Activated CD4-positive, alpha-beta T cell treated with anti-CD3 and anti-CD28 coated beads for 1 hour (primary cell): ENCODE measurements at places on chromosomes 6 and 20.

GRCh38 chr6:2899596-2899995, 3.5 kb downstream of the SERPINB9 start:
- no peak for DNase-seq

- no peak for DNase-seq
Observed at GRCh38 chr6:32974016-32974333, 5.6 kb downstream of the BRD2 start.

DNA sequence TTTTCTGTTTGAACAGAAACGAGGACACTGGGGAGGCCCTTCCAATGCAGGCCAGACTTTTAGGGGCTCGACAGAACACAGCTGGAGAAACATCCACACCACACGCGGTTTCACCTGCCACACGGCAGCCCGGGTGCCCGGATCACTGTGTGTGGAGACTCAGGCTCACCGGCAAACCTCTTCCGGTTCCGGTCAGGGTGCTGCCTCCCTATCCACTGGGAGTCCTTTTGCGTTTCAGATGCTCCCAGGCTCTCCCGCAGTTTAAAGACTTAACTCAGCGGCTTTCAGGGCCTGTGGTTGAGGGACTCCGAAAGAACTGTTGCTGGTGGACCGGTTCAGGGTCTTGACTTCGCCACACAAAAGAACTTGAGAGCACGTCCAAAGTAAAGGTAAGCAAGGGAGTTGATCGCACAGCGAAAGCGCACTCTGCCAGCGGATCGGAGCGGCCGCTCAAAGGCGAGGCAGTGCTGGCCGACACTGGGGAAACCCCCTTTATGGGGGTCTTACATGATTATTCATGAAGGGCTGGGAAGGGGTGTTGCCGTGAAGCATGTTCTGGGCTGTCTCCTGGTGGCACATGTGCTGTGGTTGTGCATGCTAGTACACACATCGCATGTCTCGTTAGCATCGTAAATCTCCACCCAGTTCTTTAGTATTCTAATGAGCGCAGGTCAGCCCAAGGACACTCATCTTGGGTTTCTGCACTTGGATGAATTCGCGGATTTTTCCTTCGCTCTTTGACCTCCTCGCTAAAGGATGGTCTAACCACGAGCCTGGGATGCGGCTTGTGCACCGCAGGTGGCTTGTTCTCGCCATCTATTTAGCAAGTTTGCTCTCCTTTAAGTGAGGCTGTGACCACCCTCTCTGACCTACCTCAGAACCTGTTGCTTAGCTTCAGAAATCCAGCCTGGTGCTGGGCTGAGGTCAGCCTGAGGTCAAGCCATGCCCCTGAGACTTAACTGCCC, 180.3 kb downstream of the CDH26 start:
- peak; percentile 14 for DNase-seq

DNA sequence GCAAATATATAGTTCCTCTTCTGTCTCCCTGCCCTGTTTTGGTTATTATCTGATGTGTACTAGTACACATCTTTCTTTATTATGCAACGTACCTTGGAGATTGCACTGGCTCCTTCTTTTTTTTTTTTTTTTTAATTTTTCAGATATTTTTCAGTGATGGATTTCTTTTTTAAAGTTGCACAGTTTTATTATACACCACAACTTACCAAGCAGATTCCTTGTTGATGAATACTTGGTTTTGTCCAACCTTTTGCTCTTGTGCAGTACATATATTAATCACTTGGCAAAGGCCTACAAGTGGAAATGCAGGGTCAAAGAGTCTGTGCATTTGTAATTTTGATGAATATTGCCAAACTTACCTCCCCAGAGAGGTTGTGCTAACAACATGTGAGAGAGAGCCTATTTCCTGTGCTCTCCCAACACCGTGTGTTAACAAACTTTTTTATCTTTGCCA, 50.1 kb upstream of the RNF24 start:
- DNase-seq: no peak

GRCh38 chr20:4613718-4614620, 107.7 kb upstream of the PRND start:
- DNase-seq: peak; percentile 50

DNA sequence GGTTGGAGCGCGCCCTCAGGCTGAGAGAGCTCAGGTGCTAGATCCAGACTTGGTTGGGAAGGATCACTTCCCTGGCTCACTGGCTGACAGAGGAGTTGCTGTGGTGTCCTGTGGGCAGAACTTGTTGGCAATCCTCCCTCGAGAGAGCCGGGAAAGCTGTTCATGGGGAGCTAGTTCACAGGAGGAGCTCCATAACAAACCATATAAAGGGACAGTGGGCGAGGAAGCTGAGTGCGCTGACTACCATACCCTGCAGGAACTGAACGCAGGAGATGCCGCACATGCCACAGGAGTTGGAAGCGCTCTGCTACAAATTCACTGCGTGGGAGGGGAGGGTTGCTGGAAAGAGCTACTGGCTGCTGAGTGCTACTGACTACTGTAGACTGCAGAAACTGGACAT, 243.2 kb downstream of the OGFRL1 start:
- no peak for DNase-seq

- DNase-seq: no peak
Observed at GRCh38 chr6:27879837-27880236, 32.4 kb downstream of the OR2B2 start.

GRCh38 chr6:157510323-157511188, 129.6 kb downstream of the ZDHHC14 start:
- DNase-seq: no peak

GRCh38 chr6:156809034-156809433, 31.9 kb downstream of the ARID1B start:
- no peak for DNase-seq

- no peak for DNase-seq
Observed at GRCh38 chr6:3918469-3918868, 69.3 kb downstream of the FAM50B start.

- no peak for DNase-seq
Observed at GRCh38 chr20:37243076-37243936, 18.3 kb downstream of the GHRH start.

GRCh38 chr6:127969701-127970100, 68.8 kb upstream of the THEMIS start:
- DNase-seq: no peak

DNA sequence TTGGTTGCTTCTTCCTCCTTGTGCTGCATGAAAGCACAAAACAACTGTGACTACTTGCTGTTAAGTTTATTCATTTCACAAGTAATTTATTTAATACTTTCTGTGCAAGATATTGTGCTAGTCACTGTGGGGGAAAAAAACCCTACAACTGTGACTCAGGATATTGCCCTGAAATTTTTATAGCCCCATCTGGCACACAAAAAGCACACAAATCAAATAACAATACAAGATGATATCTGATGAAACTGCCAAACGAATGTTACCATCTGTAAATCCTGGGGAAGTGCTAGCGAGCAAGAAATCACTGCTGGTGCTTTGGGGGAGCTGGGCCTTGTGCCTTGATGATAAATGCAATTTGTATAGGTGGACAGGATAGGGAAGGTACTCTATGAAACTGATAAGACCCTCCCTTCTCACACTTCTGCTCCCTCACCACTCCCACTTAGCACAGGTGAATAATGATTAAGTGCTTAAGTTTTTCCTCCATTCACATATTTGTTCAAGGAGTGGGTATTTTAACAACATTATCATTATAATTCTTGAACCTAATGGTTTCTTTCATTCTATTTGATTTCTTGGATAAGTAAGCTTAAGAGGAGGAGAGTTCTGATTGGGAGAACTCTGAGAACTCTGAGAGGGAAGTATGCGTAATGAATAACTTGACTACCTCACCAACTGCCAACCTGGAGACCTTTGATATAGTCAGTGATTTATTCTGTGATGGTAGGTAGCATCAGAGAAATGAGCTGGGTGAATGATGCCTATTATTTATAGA, 115.3 kb downstream of the RTN4IP1 start:
- DNase-seq: no peak

DNA sequence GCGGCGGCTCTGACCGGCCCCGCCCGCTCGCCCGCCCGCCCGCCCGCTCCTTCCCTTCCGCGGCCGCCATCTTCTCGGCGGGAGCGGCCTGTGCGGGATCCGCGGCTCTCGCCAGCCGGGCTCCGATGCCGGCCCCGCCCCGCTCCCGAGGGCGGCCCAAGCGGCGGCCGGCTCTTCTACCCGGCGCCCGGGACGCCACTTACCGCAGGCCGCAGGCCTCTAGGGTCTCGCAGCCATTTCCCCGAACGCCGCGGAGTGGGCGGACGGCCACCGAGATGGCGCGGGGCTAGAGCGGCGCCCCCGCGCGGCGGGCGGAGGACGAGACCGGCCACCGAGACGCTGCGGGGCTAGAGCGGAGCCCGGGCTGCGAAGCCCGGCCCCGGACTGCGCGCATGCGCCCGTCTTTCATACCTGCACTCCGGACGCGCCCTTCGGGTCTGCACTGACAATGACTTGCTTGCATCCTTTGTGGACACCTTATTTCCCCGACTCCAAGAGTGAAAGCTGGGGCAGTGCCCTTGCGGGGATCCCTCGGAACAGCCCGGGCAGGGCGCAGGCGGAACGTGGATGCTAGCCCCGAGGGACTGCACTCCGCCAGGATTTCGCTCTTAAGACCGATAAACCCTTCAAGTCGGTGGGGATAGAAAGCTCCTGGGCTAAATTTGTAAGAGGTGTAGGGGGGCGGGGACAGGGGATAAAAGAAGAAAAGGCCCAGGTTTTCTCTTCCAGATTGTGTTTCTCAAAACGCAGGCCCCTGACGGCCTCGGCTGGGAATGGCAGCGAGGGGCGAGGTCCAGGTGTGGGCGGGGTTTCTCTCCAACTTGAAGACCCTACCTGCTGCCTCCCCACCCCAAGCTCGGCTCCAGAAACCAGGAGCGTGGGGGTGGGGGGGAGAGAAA, at the start of gene DIDO1:
Gene DIDO1 (minus strand): TSS at position 277 of the 899 bp plus-strand sequence.
- peak; percentile 85 for DNase-seq

- no peak for DNase-seq
Observed at GRCh38 chr6:144617191-144617590, 332.1 kb downstream of the UTRN start.

DNA sequence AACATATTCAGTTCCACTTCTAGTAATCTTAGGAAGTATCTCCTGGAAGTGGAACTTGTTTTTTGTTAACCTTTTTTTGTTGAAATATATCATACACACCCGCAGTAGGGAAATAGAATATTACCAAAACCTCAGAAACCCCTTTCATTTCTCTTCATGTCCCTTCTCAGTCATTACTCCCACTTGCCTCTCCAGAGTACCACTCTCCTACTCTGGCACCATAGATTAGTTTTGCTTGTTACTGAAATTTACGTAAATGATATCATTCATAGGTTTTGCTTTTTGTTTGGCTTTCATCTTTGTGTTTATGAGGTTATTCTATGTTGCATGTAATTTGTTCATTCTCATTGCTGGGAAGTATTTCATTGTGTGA, 52.8 kb downstream of the ZFAND3 start:
- DNase-seq: no peak

DNA sequence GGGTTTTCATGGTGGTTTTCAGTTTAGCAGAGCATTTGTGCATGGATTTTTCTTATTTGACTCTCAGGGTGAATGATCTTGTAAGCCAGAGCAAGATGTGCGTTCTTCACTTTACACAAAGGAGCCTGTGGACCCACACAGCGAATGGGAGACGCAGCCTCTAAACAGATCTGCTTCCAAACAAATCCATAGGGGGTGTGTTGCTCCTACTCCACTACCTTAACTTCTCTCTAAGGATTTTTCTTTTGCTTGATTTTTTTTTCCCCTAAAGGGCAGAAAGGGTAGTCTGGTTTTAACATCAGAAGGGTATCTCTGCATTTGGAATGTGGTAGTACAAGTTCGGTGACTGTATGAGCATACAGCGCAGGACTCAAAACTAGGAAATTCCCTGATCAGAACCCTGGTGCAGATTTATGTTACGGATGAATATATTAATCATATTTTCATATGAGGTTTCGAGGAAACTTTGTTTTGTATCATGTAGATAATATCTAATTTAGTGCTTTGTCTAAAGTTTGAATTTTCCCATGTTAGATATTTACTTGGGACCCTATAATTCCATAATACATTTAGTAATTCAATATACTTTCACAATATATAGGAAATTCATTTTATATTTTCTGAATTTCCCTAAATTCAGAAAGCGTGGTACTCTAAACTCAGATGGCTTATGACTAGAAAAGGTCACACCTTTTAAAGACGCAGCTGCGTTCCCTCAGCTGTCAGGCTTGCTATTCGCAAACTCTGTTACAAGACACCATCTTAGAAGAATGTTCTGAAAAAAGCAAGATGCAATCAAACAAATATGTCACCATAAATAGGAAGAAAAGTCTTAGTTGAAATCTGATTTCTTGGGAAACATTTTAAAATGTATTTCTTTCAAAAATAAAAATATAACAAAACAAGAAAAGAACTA, 196.9 kb downstream of the TMEM242 start:
- no peak for DNase-seq

DNA sequence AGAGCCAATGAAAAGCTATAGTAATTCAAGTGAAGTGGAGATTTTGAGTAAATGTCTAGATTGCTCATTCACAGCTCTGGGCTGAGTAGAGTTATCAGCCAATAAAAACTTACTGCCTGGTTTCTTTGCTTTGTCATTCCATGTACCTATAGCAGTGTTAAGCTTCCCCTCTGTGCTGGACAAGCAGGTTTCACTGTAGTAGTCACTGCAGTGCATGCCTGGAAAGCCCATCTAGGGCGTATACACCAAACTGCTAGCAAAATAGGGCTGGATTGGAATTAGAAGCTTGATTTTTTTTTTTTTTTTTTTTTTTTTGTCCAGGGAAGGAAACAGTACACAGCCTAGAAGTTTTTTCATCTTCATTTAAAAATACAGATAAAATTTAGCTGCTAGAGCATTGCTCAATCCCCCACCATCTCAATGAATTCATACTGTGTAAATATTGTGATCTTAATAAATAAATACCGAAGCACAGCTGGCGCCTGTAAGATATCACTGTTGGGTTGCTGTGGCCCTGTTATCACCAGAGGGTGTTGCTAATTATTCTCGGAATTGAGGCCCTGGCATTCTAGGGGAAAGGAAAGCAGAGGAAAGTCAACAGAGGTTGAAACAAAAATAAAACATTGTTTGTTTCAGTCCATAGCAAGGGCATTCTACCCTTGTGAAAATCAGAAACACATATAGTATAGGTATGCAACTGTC, 968.5 kb upstream of the GJE1 start:
- DNase-seq: no peak

DNA sequence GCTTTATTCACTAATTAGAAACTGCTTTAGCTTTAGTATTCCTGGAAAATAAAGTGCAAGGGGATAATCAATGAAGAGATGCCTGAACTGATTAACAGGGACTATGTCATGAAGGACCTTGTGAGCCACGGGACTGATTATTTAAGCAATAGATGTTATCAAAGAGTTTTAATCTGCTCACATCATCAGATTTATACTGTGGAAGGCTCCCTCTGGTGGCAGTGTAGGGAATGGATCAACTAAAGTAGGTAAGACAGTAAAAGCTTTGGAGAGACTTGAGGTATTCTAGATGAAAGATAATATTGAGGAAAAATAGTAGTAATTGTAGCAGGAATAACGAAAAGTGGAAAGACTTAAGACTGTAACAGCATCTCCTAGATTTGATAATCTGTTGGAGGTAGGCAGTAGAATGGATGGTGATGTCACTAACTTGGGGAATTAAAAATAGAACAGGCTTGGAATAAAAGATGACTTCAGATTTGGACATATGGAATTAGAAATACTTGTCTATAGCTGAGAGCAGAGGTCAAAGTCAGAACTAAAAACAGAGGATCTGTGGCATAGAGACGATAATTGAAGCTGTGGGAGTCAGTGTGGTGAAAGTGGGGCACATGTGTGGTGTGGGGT, 80.3 kb upstream of the HTR1E start:
- no peak for DNase-seq
